Activated T-cell treated with anti-CD3 and anti-CD28 coated beads, Interleukin-2, amount 50 U/mL, for 24 hours (primary cell): ENCODE measurements at places on chromosomes 13 and 19.

- H3K27ac ChIP-seq = peak overlapping the region; percentile 79
- no peak for DNase-seq
- peaks cover 49% of the 10 kb centered on the region for H3K4me1 ChIP-seq
- H3K4me3 ChIP-seq = no peak overlapping the region
- no peaks in the 10 kb centered on the region for H3K27me3 ChIP-seq
- peaks cover 47% of the 10 kb centered on the region for H3K36me3 ChIP-seq
Observed at GRCh38 chr13:21436582-21436981, 22.5 kb downstream of the ZDHHC20 start.

DNA sequence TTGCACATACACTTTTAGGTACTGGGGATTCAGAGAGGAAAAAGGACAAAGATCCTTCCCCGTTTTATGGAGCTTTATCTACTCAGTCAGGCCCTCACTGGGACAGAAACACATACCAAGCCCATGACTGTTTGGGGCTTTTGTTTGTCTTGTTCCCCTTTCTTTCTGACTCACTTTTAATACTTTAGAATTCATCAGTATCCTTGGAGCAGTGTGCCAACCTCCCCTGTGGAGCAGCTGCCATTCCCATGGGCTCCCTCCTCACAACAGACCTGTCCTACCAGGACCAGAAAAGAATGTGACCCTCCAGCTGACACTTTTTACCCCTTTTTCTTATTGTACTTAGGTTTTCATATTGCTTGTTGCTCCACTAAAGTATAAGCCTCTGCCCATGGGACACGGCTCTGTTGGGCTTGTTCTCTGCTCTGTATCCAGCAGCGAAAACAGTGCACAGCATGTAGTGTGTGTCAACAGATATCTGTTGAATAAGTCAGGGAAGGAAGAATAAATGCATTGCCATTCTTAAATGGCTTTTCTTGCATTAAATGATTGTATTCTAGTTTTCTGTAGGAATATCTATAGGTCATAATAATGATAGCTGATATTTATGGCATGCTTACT lies 431.1 kb downstream of the EFNB2 start:
- DNase-seq = no peak
- H3K4me1 ChIP-seq = no peaks in the 10 kb centered on the region
- H3K4me3 ChIP-seq = no peak overlapping the region
- no peaks in the 10 kb centered on the region for H3K27me3 ChIP-seq
- no peak overlapping the region for H3K27ac ChIP-seq
- no peaks in the 10 kb centered on the region for H3K36me3 ChIP-seq

DNA sequence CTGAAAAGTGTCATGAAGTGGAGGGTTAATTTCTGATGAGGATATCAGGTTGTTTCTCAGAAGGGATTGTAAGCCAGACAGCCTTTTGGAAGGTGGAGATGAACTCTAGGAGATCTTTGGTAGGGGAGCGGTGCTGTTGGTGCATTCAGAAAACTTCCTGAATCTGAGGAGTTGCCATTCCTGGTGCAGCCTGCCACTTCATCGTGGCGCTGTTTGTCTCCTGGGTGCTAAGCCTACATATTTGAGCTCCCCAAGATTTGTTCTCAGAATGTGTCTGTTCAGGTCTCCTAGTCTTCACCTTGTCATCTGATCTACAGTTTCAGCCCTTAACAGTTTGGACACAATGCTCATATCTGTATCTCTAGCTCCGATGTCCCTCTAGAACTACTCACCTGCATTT lies 285.6 kb downstream of the MTUS2 start:
- no peak overlapping the region for H3K27ac ChIP-seq
- no peaks in the 10 kb centered on the region for H3K4me1 ChIP-seq
- no peak for DNase-seq

DNA sequence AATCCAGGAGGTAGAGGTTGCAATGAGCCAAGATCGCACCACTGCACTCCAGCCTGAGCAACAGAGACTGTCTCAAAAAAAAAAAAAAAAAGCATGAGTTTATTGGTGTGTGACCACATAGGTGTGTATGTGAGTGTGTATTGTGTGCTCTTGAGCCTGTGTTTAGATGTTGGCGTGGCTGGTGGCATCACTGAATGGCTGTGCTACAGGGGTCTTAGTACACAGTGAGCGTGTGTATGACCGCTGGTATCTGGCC lies 2.5 kb downstream of the SLC1A5 start:
- H3K27me3 ChIP-seq = no peaks in the 10 kb centered on the region
- H3K27ac ChIP-seq = peak overlapping the region; percentile 99
- peak overlapping the region; percentile 98 for H3K4me3 ChIP-seq

DNA sequence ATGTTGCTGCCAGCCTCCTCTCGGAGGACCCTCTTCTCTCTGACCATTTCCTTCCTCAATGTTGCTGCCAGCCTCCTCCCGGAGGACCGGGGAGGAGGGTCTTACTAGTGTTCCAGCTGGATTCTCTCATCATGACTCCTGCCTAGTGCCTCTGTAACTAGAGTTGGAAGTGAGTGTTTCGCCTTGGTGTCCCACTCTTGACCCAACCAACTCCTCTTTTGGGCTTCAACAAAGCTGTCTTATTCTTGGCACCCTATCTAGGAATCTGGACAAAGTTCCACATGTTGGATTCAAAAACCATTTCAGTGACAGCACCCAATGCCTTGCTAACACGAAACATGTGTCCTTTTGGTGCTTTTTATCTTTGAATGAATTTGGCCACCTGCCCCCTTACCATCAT lies 165.4 kb downstream of the GPC5 start:
- no peaks in the 10 kb centered on the region for H3K36me3 ChIP-seq
- H3K4me1 ChIP-seq = no peaks in the 10 kb centered on the region
- H3K27me3 ChIP-seq = no peaks in the 10 kb centered on the region
- H3K27ac ChIP-seq = no peak overlapping the region

- H3K27me3 ChIP-seq = peaks cover 14% of the 10 kb centered on the region
- no peaks in the 10 kb centered on the region for H3K4me1 ChIP-seq
- no peaks in the 10 kb centered on the region for H3K36me3 ChIP-seq
- no peak overlapping the region for H3K27ac ChIP-seq
- no peak overlapping the region for H3K4me3 ChIP-seq
Observed at GRCh38 chr13:98298599-98298998, 121.5 kb upstream of the RNF113B start.
